ENCODE measurements at places on chromosomes 1 and 21.
A peak's percentile ranks its signal among the peaks of the same experiment; 100 is the strongest.

DNA sequence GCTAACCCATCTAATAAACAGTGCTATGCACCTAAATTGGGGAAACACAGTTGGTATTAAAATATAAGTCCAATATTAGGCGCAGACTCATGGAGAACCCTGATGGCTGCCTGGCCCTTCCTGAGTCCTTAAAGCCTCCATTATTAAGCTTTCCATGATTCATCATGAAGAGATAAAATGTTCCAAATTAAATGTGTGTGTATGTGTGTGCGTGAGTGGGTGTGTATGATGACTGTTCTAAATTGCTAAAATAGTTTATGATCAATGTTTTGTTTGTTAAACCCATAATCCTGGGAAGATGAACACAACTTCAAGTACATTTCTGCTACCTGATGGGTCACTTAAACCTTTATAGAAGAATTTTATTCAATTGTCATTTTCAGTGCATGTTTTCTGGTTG lies 6.3 kb upstream of the RBBP5 start:
- DNase-seq = no peak

DNA sequence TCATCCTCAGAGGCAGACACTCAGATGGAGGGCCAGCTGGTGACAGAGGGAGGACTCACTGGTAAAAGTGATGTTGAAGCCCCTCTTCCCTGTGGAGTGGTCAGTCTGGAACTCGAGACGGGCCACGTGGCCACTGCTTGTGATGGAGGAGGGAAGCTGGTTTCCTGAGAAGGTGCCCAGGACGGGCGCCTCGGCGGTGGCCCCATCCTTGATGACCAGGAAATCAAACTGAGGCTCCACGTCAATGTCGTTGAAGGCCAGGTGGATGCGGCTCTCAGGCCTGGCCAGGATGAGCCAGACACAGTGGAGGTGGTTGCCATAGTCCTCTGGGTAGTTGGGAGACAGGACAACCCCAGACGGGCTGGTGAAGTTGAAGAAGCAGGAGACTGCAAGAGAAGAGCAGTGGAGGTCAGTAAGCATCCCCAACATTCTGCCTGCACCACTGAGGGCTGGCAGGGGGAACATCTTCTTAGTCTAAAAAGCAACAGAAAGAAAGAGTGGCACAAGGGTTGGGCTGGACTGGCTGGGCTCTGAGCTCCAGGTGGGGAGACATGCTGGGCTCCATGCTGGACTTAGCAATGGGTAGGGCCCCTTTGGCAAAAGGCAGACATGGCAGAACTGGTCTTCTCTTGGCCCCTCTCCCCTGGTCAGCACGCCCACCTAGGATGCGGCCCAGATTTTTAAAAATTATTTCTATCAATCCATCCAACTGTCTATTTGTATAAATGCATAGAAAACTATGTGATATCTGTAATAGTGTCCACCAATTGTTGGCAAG lies 120.5 kb upstream of the HMGB4 start:
- no peak for DNase-seq

DNA sequence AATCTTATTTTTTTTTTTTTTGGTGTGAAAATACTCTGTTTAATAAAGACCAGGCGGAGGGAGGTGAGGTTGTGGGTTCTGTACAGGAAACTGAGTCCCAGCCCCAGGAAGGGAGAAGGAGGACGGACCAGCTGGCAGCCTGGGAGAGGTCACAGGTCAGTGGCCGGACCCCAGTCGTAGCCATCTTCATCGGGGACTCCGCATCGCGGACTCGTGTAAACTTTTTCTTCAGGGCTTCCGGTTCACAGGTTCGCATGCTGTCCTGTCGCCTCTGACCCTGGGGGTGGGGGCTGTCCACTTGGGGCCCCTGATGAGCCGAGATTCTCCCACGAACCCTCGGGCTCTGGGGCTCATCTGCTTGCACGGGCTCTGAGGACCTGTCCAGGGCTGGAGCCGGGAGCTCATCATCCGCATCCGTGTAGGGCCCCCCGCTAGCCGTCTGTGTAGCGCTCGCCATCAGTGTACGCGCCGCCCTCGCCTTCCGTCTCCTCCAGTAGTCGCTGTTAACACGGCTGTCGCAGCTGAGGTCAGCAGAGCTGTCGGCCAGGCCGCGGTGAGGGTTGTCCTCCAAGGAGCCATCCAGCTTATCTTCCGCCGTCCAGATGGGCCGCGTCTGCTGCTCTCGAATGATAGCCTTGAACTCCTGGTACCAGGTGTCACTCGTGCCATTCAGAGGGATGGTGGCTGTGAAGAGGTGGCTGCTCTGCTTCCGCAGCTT lies 975.7 kb upstream of the PRMT6 start:
- peak; percentile 5 for DNase-seq

- no peak for DNase-seq
Observed at GRCh38 chr1:228370941-228371740, 35.5 kb downstream of the TRIM11 start.

Data from fibroblast of skin of back (primary cell).